ENCODE measurements at places on chromosomes 12 and 14.

- no peak for DNase-seq
These were observed 208.4 kb downstream of the PPM1H start for GRCh38 chr12:62726471-62726980.

GRCh38 chr14:79701371-79701770, 509.9 kb downstream of the DIO2 start:
- no peak for DNase-seq

DNA sequence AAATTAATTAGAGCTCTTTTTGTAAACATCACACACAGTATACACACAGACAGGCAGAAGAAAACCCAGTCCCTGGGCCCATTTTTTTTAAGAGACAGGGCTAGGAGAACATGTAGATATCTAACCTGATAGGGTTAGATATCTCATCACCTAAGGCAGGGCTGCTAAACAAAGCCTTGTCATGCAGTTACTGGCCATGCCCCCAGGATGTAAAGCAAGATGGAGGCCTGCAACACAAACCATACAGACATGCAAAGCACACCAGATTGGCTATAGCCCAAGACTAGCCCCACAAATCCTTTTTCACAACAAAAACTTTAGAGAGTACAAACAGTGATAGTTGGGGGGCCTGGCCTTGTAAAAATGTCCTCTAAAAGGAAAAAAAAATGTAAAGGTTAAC, 20.5 kb downstream of the CLEC2A start:
- DNase-seq = no peak

DNA sequence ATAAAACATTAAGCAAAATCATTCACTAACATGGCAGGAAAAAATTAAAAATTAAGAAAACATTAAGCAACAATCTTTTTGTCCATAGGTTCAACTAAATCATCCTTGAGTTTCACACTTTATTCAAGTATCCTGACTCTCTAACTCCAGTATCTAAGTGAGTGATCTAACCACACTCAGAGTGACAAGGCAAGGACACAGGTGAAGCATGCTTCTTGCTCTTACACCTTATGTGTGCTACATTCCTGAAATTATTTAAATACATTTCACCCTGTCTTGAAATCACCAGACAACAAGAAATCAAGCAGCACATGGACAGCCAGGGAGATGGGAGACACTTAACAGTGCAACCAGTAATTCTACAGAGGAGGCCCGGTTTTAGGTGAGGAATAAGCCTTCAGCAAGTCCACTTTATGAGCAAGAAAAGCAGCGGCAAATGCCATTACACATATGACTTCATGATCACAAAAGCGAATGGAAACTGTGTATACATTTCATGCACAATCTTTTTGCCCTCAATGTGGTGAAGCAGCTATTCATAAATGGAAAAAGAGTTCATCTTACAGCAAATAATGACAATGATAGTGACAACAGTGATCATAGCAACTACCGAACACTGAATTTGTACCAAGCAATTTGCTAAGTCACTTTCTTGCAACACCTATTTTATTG, 37.4 kb downstream of the PHLDA1 start:
- DNase-seq = no peak

DNA sequence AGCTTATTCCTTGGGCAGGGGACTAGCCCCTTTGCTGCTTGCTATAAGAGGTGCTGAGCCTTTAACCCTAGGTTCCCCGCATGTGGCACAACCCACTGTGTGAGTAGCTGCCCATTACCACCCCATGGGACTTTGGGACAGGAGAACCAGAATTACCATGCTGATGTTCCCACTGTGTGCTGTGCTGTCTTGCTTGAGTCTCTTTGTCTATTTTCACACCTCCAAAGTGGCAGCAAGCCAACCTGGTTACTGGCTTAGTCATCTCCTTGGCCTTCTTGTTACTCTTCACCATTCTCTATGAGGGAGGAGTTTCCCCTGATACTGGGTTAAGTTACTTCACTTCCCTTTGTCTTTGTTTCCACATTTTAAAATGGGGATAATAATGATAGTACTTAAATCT, 73.4 kb upstream of the ETV6 start:
- DNase-seq = peak; percentile 50

DNA sequence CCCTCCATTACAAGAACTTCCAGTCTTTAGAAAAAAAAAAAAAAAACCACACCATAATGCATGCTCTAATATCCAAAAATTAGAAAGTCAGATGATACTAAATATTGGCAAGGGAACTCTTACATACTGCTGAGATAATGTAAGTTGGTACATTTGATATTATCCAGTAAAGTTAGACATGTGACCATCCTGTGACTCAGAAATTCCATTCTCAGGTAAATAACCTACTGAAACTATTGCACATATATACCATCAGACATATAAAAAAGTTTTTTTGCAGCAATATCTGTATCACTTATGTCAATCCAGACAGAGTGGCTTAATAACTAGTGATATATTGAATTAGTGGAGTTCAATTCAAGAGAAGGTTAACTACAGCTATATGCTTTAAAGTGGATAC, 63.5 kb downstream of the KITLG start:
- no peak for DNase-seq

DNA sequence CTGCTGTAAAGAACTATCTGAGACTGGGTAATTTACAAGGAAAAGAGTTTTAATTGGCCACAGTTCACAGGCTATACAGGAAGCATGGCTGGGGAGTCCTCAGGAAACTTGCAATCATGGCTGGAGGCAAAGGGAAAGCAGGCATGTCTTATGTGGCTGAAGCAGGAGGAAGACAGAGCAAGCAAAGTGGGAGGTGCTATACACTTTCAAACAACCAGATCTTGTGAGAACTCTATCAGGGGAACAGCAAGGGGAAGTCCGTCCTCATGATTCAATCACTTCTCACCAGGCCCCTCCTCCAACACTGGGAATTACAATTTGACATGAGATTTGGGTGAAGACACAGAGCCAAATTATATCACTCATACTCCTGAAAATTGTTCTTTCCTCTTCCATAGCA, 109.5 kb upstream of the PKP2 start:
- no peak for DNase-seq

GRCh38 chr12:96368233-96368632, 32.0 kb downstream of the CDK17 start:
- DNase-seq = no peak

GRCh38 chr14:37587131-37587803, 7.8 kb downstream of the FOXA1 start:
- no peak for DNase-seq

DNA sequence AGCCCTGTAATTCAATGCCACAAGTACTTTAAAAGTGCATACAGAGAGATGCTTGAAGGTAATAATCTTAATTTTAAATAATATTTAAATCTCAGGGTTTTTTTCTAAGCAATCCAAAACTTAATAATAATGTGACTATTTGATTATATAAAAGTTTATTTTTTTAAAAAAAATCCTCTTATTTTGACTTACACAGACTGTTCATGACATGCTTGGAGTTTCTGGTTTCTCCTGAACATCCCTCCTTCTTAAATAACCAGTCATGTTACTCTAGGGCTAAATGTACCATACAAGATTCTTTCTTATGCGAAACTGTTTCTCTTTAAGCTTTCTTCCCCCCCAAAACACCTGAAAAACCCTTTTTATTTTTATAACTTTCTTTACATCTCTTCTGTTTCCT, 58.2 kb upstream of the SLC2A13 start:
- DNase-seq = no peak

DNA sequence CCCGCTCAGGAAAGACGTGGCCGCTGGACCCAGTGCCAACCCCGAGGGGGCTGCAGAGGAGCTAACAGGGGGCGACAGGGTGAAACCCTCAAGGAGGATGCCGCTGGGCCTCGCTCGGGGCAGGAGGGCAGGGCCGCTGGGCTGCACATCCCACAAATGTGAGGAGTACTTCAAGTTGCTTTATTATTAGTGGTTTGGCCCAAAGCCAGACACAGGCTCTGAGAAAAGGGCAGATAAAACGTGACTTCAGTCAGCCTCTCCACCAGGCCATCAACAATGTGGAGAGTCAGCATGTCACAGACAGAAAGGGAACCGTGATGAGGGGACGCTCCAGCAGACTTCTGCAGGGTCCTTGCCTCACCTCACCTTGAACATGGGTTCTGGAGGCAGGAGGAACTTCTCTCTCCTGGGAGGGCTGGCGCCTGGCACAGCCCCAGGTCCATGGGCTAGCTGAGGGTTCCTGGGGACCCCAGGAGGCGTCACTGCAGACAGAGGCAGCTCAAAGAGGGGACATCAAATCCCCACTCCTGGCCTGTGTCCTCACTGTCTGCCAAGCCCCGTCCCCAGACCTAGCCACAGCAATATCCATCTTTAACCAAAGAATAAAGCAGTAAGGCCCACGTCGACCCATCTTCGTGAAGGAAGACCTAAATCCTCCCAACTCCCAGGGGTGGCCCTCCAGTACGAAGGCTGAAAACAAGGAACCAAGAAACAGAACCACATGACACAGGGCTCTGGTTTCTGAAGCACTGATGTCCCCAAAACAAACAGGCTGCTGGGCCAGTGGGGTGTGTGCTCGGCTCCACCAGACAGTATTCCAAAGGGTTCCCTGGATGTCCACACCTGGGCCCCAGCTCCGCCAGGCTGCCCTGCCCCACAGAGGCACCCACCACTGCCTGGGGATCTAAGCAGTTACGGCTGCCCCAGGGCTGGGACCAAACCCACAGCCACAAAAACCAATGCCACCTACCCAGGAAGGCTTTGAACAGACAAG, 35.1 kb downstream of the CCDC85C start:
- DNase-seq = no peak

DNA sequence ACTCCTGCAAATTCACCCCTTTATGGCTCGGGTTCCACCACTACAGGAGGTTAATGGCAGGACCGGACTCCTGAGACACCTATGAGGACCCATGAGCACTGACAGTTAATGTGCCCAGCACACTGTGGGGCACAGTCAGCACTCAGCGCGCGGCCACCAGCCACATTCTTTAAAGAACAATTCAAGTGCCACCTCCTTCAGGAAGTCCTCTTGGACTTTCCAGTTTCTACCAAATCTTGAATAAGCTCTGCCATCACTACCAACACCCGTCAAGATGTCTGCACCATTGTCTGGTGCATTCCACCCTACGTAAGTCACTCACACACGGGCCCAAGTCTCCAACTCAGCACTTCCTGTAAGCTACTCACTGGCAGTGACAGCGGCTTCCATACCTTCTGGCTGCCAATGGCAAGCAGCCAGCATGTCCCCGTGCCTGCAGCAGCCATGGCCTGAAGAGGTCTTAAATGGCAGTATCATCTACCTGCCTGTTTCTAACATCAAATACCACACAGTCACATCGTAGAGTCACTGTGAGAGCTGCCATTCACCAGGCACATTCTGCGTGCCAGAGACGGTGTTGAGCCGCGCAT, 48.5 kb downstream of the CDC42BPB start:
- DNase-seq = no peak

- no peak for DNase-seq
These were observed 399.2 kb downstream of the IPO8 start for GRCh38 chr12:30296486-30296885.

DNA sequence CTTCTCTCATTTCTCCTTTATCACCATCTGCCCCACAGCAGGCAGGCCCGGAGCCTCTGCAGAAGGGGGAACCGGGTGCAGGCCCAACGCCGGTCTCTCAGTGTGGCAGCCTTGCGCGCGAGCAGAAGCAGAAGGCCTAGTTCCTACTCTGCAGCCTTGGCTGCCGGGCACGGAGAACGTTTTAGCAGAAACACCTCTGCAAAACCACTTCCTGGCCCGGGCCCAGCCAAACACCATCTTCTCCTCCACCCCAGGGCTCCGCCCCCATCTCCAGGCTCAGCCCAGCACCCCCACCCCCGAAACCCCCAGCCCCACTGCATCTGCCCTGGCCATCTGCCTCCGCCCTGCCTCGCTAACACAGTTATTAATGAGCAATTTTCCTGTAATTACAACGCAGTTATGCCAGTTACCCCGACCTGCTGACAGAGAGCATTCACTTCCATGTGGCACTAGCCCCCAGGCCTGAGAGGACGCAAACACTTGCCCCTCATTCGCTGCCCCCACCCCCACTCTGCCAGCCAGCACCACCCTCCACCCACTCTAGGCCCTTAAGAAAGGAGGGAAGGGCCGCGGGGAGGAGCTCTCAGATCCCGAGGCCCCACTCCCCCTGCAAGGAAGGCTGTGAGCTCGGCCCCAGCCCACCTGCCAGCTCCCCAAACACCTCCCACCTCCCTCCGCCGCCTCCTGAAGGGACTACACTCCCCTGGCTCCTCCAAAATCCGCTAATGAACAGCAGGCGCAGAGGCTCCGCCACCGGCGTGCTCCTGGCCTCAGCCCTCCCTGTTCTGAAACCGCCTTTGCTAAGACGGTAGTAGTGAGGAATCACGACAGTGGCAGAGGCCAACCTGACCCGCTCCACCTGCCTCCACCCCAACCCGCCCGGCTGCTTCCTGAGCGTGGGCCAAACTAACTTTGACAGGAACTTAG, 44.7 kb upstream of the FBRSL1 start:
- peak; percentile 72 for DNase-seq

DNA sequence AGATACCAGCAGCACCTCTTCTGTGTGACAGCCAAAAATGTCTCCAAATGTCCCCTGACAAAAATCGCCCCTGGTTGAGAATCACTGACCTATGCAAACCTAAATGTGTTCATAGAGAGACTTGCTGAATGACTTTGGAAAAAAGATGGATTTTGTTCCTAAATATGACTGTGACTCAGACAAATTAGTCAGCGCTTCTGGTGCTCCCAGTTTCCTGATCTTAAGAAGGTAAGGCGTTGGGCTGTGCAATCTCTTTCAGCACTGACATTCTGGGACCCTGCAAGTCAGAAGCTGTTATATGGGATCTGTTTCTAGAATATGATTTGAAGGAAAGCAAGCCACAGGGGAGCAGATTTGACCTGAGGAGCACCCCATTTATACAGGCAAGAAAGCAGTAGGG, 90.6 kb upstream of the PWP1 start:
- DNase-seq = no peak

DNA sequence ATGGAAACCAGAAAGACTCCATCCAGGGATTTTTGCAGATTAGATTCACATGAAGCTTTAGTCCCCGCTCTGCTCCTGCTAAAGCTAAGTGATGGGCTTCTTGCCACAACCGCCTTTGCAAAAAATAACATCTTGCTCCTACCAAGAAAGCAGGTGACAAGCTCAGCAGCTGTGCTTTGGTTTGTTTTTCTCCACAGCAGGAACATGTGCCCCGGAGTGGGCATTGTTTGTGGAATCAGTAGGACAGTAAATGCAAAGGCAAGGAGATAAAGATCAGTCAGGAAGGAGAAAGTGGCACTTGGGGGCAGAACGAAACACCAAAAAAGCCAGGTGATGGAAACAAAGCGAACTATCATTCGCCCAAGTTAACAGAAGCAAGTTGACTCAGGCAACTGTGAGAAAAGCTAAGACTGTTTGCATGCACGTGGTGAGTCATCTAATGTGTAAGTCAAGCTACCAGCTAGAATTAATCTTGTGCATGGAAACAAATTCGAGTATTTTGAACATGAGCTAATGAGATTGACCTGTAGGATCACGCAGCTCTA, 165.5 kb upstream of the PLXNC1 start:
- peak; percentile 54 for DNase-seq

Measured in activated naive CD4-positive, alpha-beta T cell treated with anti-CD3 and anti-CD28 coated beads, Interleukin-2, amount 50 U/mL, for 72 hours (primary cell).